ENCODE measurements at places on chromosomes 7 and 10. TPM values are rescaled to one million over a fixed set of nuclear protein-coding genes. Genes with fewer than 3 reads are reported as not detected.

The C10orf105 gene
- total RNA-seq: under 0.01 TPM

The CYP3A7 gene
- not detected for total RNA-seq

The ARID5B gene
- total RNA-seq: 166 TPM

The AGBL3 gene
- total RNA-seq: 2.2 TPM

The GHRHR gene
- not detected for total RNA-seq

The CHAT gene
- not detected for total RNA-seq

DNA sequence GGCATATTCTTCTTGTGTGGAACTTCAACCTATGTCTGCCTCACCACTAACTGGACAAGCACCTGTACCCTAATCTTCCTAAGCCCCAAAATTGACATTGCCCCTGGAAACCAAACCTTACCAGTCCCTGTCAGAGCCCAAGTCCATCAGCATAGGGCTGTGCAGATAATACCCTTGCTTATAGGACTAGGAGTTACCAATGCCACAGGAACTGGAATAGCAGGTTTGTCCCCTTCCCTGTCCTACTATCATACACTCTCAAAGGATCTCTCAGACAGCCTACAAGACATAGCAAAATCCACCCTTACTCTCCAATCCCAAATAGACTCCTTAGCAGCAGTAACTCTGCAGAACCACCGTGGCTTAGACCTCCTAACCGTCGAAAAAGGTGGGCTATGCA is 19.8 kb downstream of the ZNF107 start:
- no peak overlapping the region for H3K4me3 ChIP-seq
- H3K27ac ChIP-seq: peak overlapping the region; percentile 91
- no peaks in the 10 kb centered on the region for H3K27me3 ChIP-seq
- H3K36me3 ChIP-seq: no peaks in the 10 kb centered on the region
- DNase-seq: peak; percentile 60
- H3K4me1 ChIP-seq: no peaks in the 10 kb centered on the region

DNA sequence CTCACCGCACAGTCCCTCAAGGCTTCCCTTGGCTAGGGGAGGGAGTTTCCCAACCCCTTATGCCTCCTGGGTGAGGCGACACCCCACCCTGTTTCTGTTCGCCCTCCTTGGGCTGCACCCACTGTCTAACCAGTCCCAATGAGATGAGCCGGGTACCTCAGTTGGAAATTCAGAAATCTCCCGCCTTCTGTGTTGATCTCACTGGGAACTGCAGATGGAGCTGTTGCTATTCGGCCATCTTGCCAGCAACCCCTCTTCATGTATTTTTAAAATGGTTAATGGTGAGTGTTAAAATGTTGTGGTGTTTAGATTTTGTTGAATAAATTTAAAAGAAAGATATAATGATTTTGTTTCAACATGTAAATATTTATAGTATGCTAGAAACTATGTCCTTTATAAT is 22.0 kb downstream of the UMAD1 start:
- H3K27me3 ChIP-seq: no peaks in the 10 kb centered on the region
- no peaks in the 10 kb centered on the region for H3K4me1 ChIP-seq
- no peak overlapping the region for H3K4me3 ChIP-seq
- no peaks in the 10 kb centered on the region for H3K36me3 ChIP-seq
- no peak for DNase-seq
- no peak overlapping the region for H3K27ac ChIP-seq

DNA sequence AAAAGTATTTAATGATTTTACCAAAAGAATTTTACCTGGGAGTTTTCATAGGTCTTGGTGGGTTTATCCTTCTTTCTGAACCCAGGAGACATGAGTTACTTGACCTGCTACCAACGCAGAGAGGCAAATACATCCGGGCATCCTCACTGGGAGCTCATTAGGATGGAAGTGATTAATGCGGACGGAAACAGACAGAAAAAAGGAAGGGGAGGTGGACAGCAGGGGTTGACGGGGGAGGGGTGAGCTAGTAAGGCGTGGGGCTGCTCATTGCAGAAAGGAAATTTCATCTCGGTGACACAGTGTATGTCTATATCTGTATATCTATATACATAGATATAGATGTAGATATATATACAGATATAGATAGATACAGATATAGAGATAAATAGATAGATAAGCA is 408.2 kb upstream of the ADARB2 start:
- no peaks in the 10 kb centered on the region for H3K4me1 ChIP-seq
- H3K36me3 ChIP-seq: no peaks in the 10 kb centered on the region
- no peak overlapping the region for H3K4me3 ChIP-seq

- no peak overlapping the region for H3K27ac ChIP-seq
- no peak for DNase-seq
- no peaks in the 10 kb centered on the region for H3K4me1 ChIP-seq
- no peaks in the 10 kb centered on the region for H3K27me3 ChIP-seq
- no peak overlapping the region for H3K4me3 ChIP-seq
These were observed 31.8 kb downstream of the ZNF277 start for GRCh38 chr7:112238330-112238729.

GRCh38 chr7:41885748-41886147 is 182.9 kb upstream of the INHBA start:
- H3K27me3 ChIP-seq: no peaks in the 10 kb centered on the region
- H3K4me3 ChIP-seq: no peak overlapping the region
- DNase-seq: no peak
- H3K36me3 ChIP-seq: no peaks in the 10 kb centered on the region
- no peaks in the 10 kb centered on the region for H3K4me1 ChIP-seq

- no peaks in the 10 kb centered on the region for H3K27me3 ChIP-seq
- no peak for DNase-seq
- H3K4me3 ChIP-seq: no peak overlapping the region
- no peaks in the 10 kb centered on the region for H3K36me3 ChIP-seq
- peak overlapping the region; percentile 11 for H3K27ac ChIP-seq
These were observed 438.7 kb upstream of the NRP1 start for GRCh38 chr10:33773253-33773573.

GRCh38 chr7:128456255-128456725 is 612 bp downstream of the HILPDA start:
- H3K27ac ChIP-seq: peak overlapping the region; percentile 92
- no peak for DNase-seq
- H3K27me3 ChIP-seq: no peaks in the 10 kb centered on the region
- H3K36me3 ChIP-seq: no peaks in the 10 kb centered on the region
- H3K4me1 ChIP-seq: peaks cover 11% of the 10 kb centered on the region

DNA sequence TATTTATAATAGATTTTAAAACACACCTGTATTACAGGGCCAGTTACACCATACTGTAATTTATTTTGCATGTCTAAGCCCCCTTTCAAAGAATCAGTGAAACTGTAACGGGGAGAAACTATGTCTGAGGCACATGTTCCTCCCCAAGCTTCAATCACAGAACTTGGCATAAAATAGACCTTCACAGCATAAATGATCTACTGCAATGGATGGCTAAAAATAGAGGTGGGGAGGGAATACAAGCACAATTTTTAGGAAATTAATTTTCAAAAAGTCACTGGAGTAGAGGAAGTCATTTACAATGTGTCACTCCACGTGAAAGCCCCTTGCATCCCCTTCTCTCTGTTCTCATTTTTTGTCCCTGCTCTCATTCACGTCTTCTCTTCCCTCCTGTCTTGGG is 385.2 kb downstream of the TNS3 start:
- H3K4me1 ChIP-seq: no peaks in the 10 kb centered on the region
- no peaks in the 10 kb centered on the region for H3K36me3 ChIP-seq
- DNase-seq: no peak
- no peak overlapping the region for H3K4me3 ChIP-seq
- H3K27ac ChIP-seq: no peak overlapping the region

GRCh38 chr10:50799595-50799994 is 59.9 kb downstream of the ASAH2B start:
- H3K4me3 ChIP-seq: no peak overlapping the region
- no peak overlapping the region for H3K27ac ChIP-seq
- H3K27me3 ChIP-seq: no peaks in the 10 kb centered on the region
- no peaks in the 10 kb centered on the region for H3K36me3 ChIP-seq
- H3K4me1 ChIP-seq: no peaks in the 10 kb centered on the region
- no peak for DNase-seq

GRCh38 chr10:119542988-119543813 is 682 bp upstream of the RGS10 start:
- H3K4me1 ChIP-seq: no peaks in the 10 kb centered on the region
- no peak for DNase-seq
- no peaks in the 10 kb centered on the region for H3K36me3 ChIP-seq
- H3K27me3 ChIP-seq: no peaks in the 10 kb centered on the region

DNA sequence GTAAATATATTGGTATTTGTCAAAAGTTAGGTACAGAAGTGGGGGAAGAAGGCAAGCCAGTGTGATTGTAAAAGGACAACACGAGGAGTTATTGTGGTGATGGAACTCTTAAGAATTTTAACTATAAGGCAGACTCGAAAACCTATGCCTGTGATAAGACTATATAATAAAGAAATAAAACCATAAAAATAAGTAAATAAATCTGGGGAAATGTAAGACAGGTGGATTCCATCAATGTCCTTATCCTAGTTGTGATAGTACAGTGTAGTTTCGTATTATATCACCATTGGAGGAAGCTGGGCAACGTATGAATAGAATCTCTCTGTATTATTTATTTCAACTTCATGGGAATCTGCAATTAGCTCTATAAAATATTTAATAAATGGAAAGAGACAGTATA is 395.7 kb downstream of the CDC14C start:
- H3K27me3 ChIP-seq: no peaks in the 10 kb centered on the region
- H3K4me3 ChIP-seq: no peak overlapping the region
- no peak for DNase-seq
- no peaks in the 10 kb centered on the region for H3K36me3 ChIP-seq
- no peak overlapping the region for H3K27ac ChIP-seq

DNA sequence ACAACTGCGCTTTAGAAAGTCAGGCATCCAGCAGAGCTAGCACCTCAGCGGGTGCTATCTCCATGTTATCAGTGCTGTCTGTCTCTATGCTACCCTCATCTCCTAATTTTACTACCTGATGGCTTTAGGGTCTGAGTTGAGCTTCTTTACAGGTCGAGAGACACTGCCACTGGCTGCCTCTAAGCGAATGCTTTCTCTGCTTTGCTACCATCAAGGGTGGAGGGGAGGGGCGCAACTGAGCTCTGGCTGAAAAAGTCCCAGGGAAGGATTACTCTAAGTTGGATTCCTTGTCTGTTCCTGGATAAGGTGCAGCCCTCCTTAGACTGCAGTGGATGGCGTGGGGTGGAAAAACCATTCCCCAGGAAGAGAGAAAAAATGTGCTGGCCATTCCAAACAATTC is 105.7 kb downstream of the CDK14 start:
- DNase-seq: no peak
- no peaks in the 10 kb centered on the region for H3K27me3 ChIP-seq
- H3K27ac ChIP-seq: no peak overlapping the region
- H3K4me1 ChIP-seq: no peaks in the 10 kb centered on the region

GRCh38 chr7:8491544-8492489 is 58.4 kb downstream of the NXPH1 start:
- no peaks in the 10 kb centered on the region for H3K4me1 ChIP-seq
- H3K27ac ChIP-seq: no peak overlapping the region
- H3K4me3 ChIP-seq: no peak overlapping the region
- no peaks in the 10 kb centered on the region for H3K36me3 ChIP-seq

GRCh38 chr10:18190840-18191239 is 50.6 kb downstream of the CACNB2 start:
- H3K36me3 ChIP-seq: no peaks in the 10 kb centered on the region
- no peak overlapping the region for H3K27ac ChIP-seq
- no peaks in the 10 kb centered on the region for H3K27me3 ChIP-seq
- no peak overlapping the region for H3K4me3 ChIP-seq
- H3K4me1 ChIP-seq: no peaks in the 10 kb centered on the region
- no peak for DNase-seq

GRCh38 chr7:156843157-156843556 is 49.8 kb downstream of the LMBR1 start:
- no peak overlapping the region for H3K4me3 ChIP-seq
- H3K36me3 ChIP-seq: no peaks in the 10 kb centered on the region
- H3K27me3 ChIP-seq: no peaks in the 10 kb centered on the region
- H3K4me1 ChIP-seq: no peaks in the 10 kb centered on the region
- no peak overlapping the region for H3K27ac ChIP-seq
- DNase-seq: no peak

All from breast epithelium (tissue), 4 donors.